T-helper 1 cell treated with Interleukin-12 subunit alpha and Interleukin-12 subunit beta and Interleukin-4 antibody, amounts not matched to agents 30 ng/mL and 1 ng/mL, for 36 hours (primary cell): ENCODE measurements at places on chromosomes 3 and 15. TPM values are rescaled to one million over a fixed set of nuclear protein-coding genes. Genes with fewer than 3 reads are reported as not detected.

VGLL3 gene
- total RNA-seq, result not detected in 2 replicates

BCL2A1 gene
- 31.0 and 32.8 TPM in 2 replicates for total RNA-seq

PLS1 gene
- total RNA-seq, result 5.0 and 5.6 TPM in 2 replicates

CCR5 gene
- total RNA-seq, result 54.3 and 60.8 TPM in 2 replicates

NAALADL2 gene
- total RNA-seq, result not detected in 2 replicates

MAGI1 gene
- total RNA-seq, result 0.32 and 0.49 TPM in 2 replicates

CELF6 gene
- 0.98 and 1.1 TPM in 2 replicates for total RNA-seq

IL17RB gene
- total RNA-seq, result 2.3 and 2.6 TPM in 2 replicates

EXD1 gene
- total RNA-seq, result not detected in 2 replicates

FBXO40 gene
- not detected in 2 replicates for total RNA-seq

GREM1 gene
- not detected in 2 replicates for total RNA-seq

LRRC15 gene
- total RNA-seq, result not detected in 2 replicates

SPESP1 gene
- total RNA-seq, result 0.56 and 1.5 TPM in 2 replicates

TKT gene
- 231 and 232 TPM in 2 replicates for total RNA-seq

MAP1A gene
- total RNA-seq, result 14.6 and 15.0 TPM in 2 replicates

EFCC1 gene
- not detected in 2 replicates for total RNA-seq

EPHB3 gene
- total RNA-seq, result 0.10 TPM in 2 replicates

SPINK8 gene
- total RNA-seq, result not detected in 2 replicates
